ENCODE measurements at places on chromosomes 13 and 19.

DNA sequence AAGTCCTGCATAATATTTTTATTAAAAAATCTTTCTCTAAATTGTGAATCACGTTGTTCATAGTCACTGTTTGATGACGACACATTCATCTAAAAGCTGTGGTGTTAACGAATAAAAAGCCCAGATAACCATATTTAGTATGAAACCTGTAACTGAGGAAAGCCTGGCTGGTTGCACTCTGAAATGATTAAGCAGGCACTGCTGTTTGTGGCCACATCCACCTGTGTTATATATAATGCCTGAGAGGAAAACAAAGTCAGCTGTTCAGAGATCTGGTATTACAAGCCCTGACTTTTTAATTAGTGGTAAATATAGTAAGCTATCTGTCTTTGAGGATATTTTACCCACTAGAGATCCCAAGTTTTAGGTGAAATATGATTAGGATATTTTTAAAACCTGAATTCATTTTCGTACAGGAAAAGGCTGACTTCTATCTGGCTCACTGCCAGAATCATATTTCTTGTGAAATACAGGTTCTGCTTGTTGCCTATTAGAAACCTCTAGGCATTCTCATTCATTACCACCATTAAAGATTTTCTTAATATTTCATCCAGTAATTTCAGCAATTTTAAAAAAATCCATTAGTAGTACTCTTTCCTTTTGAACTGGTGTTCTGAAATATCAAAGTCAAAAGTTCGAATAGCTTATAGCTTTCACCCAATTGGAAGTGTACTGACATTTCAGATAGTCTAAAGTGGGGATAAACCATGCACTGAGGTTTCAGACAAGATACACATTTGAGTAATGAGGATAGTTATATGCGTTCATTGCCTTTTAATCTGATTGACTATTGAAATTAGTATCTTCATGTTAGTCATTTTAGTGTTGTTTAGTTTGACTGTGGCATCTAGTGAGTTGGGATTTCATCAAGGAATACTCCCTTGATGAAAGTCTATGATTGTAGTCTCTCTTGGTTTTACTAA, 79.7 kb downstream of the LMO7 start:
- no peak for DNase-seq

GRCh38 chr13:81377921-81378320, 1037.0 kb upstream of the SPRY2 start:
- no peak for DNase-seq

DNA sequence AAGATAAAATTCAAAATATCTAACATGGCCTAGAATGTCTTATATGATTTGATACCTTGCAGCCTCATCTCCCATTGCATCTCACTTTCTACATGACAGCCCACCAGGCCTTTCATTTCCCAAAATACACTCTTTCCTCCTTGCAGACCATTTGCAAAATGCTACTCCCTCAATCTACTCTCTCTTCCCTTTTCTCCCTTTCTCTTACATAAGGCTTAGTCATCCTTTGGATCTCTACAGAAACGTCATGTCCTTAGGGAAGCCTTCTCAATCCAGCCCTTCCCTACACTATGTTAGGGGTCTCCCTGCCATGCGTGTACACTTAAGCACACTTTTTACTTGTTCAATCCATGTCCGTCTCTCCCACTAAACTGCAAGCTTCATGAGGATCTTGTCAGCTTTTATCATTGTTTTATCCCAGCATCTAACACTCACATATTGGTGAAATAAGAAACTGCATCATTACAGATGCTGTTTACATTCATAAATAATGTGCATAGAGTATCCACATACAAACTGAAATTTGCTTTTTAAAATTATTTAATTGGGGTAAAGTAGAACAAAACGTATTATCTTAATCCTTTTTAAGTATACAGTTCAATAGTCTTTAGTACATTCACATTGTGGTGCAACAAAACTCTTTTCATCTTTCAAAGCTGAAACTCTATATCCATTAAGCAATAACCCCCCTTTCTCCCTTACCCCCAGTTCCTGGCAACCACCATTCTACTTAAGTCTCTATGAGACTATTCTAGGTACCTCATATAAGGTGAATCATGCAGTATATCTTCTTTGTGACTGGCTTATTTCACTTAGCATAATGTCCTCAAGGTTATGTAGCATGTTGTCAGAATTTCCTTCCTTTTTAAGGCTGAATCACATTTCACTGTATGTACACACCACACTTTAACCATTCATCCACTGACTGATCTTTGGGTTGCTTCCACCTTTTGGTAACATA, 11.5 kb upstream of the WBP4 start:
- no peak for DNase-seq

DNA sequence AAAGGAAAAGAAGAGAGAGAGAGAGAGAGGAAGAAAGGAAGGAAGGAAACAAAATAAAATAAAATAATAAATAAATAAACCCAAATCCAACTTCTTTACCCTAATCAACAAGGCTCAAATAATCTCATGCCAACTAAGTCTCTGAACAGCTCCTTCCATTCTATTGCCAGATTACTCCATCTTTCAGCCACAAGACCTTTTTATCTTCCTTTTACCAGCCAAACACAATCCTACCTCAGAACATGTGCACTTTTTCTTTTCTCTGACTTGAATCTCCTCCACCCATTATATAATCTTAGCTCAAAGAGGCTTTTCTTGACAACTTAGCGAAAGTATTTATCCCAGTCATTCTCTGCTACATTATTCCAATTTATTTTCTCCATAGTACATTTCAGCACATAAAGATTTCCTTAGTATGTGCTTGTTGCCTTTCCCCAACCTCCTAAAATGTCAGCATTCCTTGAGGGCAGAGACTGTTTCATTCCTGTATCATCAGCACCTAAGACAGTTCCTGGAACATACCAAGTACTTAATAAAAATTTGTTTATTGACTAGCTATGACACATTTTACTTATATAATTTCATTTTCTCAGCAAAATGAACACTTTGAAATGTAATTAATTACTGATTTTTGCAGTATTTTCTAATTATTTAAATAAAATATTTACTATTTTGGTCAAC, 33.5 kb upstream of the USPL1 start:
- DNase-seq, result no peak

DNA sequence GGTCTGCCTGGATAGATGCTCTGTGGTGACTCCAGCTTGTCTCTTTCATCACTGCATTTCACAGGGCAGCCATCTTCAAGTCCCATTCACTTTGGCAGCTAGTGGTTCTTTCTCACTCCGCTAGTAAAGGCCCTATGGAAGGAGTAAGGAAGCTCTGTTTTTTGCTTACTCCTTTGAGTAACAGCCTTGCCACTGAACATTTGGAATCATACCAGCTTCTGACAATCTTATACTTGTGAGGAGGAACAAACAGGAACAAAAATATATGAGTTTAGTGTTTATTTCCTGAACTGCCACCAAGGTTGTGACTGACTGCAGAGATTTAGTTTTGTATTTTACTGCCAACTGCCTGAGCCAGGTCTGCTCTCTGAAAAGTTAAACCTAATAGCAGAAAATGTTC, 38.7 kb downstream of the KCTD4 start:
- no peak for DNase-seq

GRCh38 chr13:90838317-90838960, 509.0 kb upstream of the MIR17HG start:
- no peak for DNase-seq

DNA sequence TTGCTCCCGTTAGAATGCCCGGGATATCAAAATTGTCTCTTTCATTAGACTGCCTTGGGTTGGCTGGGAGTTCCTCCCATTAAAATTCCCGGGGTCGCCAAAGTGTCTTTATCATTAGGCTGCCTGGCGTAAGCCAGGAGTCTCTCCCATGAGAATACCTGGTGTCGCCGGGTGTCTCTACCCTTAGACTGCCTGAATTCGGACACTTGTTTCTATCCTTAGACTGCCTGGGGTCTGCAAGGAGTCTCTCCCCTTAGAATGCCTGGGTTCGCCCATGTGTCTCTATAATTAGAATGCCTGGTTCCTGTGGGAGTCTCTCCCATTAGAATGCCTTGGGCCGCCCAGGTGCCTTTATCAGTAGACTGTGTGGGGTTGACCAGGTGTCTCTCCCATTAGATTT, 1538.2 kb downstream of the UQCRFS1 start:
- DNase-seq, result no peak

DNA sequence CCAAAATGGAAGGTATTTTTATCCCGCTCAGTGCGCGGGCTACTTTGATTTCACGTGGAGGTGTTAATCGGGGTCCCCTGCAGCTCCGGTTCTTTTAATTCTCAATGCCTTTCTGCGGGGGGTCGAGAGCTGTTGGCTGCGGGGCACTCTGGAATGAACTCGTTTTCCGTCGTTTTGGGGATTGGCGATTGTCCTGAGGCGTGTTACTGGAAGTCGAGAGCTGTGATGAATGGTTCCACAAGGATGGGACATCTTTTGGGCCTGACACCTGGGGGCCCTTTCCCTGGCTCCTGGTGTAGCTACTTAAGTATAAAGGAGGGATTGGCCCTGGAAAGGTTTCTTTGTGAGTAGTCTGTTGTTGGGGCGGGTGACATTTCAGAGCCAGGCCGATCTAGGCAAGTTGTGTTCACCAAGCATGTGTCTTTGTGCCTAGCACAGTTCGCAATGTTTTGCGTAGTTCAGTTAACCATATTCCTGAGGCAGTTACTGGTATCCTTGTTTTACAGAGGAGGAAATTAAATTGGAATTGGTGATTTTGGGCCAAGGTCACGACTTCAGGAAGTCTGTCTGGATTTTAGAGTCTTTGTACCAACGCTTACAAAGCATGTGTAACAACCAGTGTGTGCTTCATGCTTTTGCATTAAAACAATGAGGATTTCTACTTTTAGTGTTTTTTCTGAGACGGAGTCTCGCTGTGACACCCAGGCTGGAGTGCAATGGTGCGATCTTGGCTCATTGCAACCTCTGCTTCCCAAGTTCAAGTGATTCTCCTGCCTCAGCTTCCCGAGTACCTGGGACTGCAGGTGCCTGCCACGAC, 846 bp downstream of the RPL13A start:
- no peak for DNase-seq

DNA sequence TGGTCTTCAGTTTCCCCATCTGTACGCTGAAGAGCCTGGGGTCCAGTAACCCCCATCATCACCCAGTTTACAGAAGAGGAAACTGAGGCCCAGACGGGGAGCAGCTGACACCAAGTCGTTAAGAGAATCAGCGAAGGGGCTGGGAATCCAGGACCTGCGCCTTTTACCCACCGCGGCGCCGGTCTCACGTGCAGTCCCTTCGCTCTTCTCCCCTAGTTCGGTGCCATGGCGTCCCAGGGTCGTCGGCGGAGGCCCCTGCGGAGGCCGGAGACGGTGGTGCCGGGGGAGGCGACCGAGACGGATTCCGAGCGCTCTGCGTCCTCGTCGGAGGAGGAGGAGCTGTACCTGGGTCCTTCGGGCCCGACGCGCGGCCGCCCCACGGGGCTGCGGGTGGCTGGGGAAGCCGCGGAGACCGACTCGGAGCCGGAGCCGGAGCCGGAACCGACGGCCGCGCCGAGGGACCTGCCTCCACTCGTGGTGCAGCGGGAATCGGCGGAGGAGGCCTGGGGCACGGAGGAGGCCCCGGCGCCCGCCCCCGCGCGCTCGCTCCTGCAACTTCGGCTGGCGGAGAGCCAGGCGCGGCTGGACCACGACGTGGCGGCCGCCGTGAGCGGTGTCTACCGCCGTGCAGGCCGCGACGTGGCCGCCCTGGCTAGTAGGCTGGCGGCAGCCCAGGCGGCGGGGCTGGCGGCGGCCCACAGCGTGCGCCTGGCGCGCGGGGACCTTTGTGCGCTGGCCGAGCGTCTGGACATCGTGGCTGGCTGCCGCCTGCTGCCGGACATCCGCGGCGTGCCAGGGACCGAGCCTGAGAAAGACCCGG, 698 bp downstream of the BLOC1S3 start:
- DNase-seq, result no peak

DNA sequence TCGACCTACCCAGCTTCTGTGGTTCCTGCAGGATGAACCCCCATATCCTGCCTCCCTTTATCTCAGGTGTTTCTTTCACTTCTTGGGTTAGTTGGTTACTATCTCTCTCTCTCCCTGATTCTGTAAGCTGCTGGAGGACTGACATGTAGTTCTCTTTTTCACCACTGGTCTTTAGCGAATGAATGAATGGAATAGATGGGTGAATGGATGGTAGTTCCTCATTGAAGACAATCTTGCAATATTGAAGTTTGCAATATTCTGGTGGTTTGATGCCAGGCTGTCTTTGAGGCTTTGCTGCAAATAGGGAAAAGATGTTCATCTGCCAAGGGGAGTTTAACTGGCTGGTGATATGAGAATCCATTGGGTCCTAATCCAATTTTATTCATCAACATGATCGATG, 120.2 kb downstream of the UBL3 start:
- DNase-seq, result no peak

DNA sequence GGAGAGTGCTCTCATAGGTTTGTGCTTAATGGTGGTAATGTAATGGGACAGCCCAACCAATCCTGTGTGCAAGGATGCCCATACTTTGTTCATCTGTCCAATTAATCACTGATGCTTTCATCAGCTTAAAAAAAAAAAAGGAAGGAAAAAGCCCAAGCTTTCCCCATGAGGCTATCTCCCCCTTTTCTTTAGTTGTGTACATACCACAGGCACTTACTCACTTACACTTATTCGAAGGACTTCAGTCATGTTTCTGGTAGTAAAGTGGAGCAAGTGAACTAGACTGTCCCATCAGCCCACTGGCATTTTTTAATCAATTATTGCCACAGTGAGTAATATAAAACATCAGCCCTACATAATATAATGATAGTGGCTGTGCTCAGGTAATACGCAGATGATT, 183.5 kb upstream of the UFM1 start:
- no peak for DNase-seq

DNA sequence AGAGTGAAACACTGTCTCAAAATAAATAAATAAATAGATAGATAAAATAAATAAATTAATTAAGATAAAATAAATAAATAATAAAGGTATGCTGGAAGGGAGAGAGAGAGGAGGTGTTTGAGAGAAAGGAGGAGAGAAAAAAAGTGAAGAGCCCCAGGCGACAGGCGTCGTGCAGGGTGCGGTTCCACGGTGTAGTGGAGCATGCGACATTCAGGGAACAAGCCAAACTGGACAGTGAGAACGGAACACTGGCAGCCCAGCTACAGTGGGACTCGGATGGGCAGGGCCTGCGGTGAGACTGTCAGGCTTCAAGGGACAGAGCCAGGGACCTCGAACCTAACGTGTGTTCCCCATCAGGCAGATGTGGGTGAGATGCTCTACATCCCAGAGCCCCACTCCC, 9.4 kb downstream of the SULT2B1 start:
- DNase-seq, result no peak
